ENCODE measurements at places on chromosomes 5 and 9.
A peak's percentile ranks its signal among the peaks of the same experiment; 100 is the strongest.

DNA sequence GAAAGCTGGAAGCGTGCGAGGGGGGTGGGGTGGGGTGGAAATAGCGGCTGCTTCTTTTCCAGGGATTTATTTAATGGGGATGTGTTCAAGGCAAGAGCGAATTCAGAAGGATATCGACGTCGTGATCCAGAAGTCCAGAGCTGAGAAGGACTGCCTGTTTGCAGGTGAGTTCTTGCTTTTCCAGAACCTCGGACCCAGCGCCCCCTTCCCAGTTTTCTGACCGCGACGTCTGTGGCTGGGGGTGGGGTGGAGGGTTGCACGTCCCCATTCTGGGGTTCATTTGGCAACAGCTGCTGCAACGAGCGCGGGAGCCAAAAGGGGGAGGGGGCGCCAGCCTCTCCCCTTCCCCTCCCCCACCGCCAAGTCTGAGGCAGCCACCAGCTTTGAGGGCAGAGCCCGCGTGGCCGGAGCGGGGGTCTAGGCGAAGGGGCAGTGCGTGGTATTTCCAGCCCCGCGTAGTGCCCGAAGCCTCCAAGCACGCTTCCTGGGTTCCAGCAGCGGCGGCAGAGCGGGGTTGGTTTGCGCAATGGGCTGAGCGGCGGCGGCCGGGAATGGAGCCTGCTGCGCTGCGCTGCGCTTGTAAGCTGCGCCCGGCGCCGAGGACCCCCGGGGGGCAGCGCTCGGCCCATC is 701 bp downstream of the PARP8 start:
- DNase-seq = peak; percentile 60

GRCh38 chr5:6181147-6181729 is 197.1 kb downstream of the MED10 start:
- DNase-seq = no peak

DNA sequence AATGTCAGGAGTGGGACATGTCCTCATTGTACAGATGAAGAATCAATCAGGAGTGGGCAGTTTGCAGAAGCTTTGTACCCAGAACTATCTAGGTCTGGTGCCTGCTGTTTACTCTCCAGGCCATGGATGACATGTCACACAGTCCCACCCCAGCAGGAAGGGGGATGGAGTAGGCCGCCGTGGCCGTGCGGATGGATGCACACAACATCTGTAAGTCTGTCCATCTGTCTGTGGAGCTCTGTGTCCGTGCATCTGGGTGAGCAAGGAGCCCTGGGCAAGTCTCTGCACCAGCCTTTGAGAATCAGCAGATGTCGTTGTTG is 311.5 kb upstream of the IRX4 start:
- DNase-seq = no peak

GRCh38 chr5:61609840-61610677 is 278.0 kb downstream of the ZSWIM6 start:
- DNase-seq = no peak

- DNase-seq = no peak
These were observed 21.8 kb upstream of the BARX1 start for GRCh38 chr9:93976973-93977372.

DNA sequence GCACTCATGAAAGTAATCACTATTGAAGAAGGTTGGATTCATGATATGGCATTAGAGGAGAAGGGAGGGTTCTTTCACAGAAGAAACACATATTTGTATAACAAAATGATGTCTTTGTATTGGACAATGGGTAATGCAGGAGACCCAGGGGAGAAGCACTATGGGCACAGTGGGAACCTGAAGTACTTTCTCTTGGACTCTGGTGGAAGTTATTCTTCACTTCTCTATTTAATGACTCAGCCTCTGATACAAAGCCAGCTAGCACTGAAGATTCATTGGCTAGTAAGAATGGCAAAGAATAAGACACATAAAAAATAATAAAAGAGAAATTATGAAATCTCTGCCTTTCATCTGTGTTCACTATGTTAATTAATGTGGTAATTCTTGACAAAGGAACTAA is 149.9 kb upstream of the PRR16 start:
- no peak for DNase-seq

DNA sequence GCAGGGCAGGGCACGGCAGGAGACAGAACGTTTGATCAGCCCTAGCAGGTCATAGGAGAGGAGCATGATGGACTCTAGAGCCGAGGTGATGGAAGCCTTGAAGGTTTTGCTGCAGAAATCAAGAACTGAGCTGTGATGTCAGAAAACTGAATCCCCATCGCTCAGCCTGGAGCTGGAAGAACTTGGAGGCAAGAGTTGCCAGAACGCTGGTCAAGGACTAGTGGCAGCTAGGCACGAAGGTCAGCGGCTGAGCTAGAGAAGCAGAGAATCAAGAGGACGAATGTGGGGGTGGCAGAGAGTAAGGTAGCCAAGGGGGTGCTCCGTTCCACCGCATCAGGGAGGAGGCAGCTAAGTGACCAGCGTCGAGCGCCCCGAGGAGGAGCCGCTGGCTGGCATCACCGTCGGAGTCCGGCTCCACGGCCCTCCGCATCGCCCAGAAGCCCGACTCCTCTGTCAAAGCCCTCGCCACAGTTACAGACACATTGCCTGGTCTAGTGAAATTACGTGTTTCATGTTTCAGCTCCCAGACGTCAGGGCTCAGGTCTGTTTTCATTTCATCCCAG is 1.2 kb upstream of the GALNT10 start:
- DNase-seq = peak; percentile 50

GRCh38 chr5:50808406-50808805 is 142.0 kb downstream of the PARP8 start:
- no peak for DNase-seq

DNA sequence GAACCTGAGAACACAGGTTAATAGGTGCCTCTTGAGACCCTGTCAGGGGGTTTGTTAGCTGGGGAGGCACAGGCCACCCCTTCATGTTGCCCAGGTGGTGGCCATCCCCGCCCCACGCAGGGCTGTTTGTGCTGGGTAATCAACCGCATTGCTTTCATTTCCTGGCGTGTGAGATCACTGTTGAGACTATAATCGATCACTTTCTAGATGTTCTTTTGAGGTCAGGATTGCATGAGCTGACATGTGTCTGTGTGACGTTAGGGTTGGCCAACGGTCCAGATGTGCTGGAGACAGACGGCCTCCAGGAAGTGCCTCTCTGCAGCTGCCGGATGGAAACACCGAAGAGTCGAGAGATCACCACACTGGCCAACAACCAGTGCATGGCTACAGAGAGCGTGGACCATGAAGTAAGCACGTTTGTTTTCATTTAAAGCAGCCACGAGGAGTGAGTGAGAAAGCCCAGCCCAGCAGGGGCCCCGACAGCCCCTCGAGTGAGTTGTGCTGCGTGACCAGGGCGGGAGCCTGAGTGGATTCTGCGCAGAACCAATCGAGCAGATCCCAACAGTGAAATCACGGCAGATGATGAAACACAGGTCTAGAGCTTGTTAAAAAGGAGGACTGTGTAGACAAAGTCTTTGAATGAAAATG is 115.0 kb upstream of the CACNA1B start:
- no peak for DNase-seq

DNA sequence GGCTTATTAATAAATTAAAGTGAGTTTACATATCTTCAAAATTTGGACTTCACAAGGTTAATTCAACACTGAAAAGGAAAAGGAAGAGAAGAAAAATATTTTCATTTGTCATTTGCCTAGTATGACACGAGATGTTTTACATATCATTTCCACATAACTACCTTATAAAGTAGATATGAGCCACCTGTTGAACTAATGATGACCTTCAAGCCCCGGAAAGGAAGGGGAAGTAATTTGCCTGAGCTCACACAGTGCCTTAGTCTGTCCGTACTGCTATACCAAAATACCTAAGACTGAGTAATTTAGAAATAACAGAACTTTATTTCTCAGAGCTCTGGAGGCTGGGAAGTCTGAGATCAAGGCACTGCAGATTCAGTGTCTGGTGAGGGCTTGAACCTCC is 17.9 kb downstream of the CMYA5 start:
- DNase-seq = no peak

- DNase-seq = no peak
These were observed 55.3 kb downstream of the TRPC7 start for GRCh38 chr5:136309932-136310598.

GRCh38 chr5:129069292-129069691 is 25.3 kb upstream of the ISOC1 start:
- DNase-seq = no peak

DNA sequence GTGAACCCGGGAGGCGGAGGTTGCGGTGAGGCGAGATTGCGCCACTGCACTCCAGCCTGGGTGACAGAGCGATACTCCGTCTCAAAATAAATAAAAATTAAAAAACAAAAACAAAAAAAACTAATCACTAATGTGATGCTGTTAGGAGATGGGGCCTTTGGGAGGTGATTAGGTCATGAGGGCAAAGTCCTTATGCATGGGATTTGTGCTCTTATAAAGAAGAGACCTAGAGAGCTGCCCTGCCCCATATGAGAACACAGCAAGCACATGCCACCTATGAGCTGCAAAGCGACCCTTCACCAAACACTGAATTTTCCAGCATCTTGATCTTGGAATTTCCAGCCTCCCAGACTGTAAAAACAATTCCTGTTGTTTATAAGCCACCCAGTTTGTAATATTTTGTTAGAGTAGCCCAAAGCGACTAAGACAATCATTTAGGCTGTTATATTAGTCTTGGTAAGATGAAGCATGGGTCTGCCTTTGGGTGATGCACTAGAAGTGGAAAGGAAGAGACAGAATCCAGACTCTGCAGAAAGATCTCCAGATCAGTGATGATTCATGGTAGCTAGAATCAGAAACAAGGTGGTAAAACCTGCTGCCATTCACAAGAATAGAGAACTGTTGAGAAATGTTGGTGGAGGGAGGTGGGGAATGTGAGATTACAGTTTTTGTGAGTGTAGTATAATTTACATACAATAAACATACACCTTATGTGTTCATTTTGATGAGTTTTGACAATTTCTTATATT is 26.2 kb downstream of the GPR21 start:
- DNase-seq = no peak

GRCh38 chr9:36967997-36968396 is 66.1 kb downstream of the PAX5 start:
- DNase-seq = no peak

DNA sequence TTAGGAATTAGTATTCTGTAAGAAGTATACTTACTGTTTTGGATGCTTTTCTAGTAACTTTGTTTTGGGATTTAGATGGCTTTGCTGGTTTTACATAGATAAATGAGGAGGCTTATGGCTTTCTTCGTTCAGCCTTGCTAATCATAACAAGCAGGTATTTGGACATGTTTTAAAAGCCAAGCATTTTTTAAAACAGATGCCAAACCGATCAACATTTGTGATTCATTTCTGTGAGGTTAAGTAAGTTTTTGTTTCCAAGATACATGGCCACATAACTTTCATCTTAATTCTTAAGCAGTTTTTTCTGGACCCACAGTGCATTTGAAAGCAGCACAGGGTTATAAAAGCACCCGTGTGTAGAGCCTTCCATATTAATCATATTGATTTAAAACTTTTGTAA is 21.7 kb downstream of the TARS1 start:
- DNase-seq = no peak

GRCh38 chr5:91151947-91152346 is 231.2 kb downstream of the ARRDC3 start:
- DNase-seq = peak; percentile 86

GRCh38 chr5:132414634-132415378 is 45.3 kb downstream of the SLC22A5 start:
- peak; percentile 47 for DNase-seq

DNA sequence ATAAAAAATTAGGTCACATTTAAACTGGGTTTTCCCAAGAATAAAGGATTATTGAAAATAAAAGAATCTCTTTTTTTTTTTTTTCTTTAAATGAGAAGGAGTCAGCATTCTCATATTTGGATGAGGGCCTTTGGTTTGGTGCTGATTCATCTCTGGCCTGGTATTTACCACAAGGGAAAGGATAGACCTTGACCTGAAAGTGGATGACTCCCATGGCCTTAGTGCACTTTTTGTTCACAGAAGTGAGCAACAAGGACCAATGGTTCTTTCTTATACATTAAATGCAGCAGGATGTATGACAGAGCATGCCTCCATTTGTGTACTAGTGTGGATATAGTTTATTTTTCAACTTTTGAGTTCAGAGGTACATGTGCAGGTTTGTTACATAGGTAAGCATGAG is 6.9 kb downstream of the YTHDC2 start:
- peak; percentile 42 for DNase-seq

DNA sequence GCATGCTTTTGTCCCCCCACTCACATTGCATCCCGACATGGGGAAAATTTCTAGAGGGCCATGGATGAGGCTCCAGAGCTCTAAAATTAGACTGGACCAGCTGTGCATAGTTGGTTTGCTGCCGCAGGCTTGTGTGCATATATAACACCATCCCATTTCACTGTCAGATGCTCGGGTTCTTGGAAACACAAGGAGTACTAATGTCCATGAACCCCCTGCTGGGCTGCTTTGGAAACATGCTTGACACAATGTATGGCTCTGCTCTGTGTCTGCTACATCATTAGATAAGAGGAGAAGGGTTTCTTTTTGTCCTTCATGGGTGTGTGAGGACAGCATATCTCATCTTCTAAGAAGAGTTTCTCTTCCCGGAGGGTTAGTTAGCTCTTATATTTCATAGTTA is 292.1 kb upstream of the RORB start:
- DNase-seq = no peak

- no peak for DNase-seq
These were observed 3.2 kb upstream of the NR4A3 start for GRCh38 chr9:99818500-99818899.

- no peak for DNase-seq
These were observed 520.4 kb downstream of the RAB3C start for GRCh38 chr5:59103303-59103702.

GRCh38 chr9:78319197-78320029 is 22.5 kb downstream of the PSAT1 start:
- DNase-seq = no peak

DNA sequence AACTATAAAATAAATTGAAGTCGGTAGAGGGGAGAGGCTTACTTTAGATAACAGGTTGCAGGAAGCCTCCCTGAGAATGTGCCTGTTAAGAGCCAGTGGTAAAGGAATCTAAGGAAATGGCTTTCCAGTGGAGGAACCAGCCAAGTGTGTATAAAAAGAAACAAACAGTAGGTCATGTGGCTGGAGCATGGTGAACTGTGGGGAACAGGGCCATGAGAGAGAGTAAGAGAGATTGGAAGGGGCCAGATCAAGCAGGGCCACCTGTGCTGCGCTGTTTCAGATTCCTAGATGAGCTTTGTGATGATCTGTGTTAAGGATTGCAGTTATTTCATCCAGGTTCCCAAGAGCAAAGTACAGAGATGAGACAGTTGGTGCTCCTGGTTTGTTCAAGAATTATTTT is 152.7 kb upstream of the SGCD start:
- DNase-seq = no peak

DNA sequence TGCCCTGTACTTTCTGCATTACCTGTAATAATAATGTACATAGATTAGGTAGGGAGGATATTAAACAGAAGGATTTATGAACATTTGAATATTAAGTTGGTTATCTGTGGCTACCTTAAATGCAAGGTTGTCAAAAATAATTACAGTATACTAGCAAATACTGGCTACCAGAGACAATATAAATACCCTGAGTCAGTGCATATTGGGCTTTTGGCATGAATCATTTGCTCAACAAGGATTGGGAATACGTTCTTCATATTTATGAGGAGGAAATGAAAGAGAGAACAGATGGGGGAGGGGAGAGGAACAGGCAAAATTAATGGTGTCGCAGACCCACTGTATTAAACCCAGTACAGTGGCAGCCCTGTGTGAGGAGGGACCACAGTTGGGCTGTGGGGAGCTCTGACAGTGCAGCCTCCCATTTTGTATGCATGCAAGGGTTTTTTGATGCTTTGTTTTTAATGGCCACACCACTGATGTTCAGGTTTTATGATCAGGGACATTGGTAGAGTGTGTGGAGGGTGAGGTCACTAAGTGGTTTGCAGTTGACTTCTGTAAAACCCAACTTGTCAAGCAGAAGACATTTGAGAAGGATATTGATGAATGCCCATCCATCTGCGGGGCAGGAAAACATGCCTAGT is 56.9 kb downstream of the MVB12B start:
- DNase-seq = no peak
